ENCODE measurements at places on chromosomes 12 and 14.

DNA sequence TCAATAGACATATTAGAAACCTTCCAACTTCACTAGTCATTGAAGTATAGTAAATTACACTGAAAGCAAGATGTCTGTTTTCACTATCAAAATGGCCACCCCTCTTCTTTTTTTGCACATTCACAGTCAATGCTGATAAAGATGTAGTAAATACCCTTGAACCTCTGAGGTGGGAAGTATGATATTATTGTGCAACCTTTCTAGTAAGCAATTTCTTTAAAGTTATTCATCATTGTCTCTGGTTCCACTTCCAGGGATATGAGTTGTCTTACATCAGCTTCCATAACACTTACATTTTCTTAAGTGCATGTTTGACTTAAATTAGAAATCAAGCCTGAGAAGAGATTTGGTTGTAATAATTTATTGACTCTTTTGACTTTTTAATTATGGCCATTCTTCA is 453.9 kb upstream of the MGAT4C start:
- DNase-seq: no peak

DNA sequence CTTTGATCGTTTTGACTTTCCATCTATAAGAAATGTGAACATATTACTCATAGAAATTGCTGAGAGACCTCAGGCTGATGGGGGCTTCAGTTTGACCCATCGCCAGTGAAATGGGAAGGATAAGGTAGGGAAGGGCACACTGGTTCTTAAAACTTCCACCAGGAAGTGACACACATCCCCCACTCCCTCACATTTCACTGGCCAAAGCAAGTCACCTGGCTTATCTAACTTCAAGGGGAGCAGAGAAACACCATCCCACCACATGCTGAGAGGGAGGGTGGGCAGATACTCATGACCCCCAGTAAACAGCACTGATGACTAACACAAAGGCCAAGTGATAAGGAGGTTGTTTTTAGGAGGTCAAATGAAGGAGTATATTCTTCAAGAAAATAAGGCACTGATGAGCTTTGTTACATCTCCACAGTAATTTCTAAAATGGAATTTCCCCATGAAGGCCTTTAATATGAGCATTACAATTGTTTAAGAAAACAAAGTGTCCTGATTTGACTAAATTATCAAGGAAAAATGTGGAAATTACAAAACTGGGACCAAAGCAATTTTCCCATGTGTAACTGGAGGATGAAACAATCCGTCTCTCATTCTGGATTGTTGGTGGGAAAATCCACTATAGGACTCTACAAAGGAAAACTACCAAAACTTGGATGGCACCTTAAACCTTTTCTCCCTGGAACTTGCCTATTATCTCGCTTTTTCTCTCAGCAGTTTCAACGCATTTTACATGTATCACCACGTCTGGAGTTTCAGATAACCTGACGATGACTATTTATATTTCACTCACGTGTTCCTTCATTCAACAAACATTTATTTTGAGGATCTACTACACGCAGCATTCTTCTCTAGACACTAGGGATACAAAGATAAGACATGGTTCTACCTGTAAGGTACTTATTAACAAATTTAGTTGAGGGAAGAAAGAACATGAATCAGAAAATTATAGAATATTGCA is 91.8 kb upstream of the EEA1 start:
- DNase-seq: no peak

DNA sequence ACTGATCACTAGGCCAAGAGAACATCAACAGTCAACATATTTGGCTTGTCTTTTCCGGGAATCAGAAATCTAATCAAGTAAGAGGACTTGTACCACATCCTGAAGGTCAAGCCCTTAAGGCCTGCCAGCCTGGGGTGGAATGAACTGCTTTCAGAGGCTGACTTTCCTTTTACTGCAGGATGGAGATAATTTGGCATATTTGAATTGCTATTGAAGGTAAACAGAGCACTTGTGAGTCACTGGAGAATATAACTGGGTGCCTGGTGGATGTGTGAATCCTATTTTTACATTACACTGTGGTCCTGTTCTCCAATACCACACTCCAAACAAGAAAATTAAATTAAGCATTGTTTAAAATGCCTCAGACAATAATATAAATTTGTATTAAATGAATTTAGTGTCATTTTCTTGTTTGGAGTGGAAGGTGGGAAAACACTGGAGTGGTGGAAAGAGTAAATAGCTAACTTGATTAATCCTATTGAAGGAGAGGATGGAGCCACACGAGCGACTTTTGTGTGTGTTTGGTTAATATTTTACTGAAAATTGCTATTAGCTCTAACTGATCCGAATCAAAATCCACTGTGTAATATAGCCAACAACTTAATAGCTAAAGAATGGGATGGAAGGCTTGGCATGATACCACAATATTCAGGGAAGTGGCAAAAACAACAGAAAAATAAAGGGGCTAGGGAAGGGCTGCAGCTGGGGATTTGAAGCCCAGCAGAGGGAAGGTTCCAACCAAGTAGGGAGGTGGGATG is 89.4 kb downstream of the OTX2 start:
- DNase-seq: no peak

DNA sequence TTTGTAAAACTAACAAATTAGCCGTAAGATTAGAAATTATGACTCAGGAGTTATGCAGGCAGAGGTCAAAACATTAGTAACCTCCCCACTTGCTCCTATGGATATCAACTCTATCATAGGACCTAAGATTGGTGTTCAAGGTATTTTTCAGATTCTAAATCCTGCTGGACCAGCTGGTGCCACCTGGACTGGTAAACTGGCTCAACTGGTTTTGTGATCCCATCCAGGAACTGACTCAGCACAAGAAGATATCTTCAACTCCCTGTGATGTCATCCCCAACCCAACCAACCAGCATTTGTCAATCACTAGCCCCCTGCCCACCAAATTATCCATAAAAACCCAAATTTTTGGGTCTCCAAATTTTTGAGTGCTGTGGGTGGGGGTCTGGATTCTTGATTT is 98.1 kb upstream of the OR4E1 start:
- DNase-seq: no peak

GRCh38 chr14:68159701-68160633 is 340.4 kb downstream of the RAD51B start:
- no peak for DNase-seq

DNA sequence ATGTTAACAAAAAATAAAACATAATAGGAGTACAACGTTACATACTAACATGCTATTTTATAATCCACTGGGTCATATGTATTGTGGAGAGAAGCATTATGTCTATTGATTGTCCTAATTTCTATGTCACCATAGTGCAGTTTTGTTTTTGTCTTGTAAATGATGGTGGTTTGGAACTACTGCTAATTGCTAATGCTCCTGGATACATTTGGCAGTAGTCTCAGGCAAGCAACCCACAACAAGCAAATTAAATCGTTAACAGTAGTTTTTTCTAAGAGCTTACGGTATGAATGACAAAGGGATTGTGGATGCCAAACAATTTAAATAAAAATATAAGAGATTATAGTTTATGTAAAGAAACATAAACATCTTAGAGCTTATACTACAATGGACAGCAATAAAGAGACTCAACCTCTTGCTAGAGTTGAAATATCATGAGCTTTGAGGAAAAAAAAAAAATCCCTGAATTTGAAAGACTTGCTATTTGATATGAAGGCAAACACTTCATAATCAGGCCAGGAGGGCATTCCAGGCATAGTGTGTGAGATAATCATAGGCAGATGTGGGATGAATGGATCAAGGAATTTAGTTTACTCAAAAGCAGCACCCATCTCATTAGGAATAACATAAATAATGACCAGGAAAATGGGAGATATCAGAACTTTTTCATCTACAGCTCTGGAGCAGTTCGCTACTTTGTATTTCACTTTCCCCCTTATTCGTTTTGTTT is 181.3 kb downstream of the CCDC59 start:
- no peak for DNase-seq

DNA sequence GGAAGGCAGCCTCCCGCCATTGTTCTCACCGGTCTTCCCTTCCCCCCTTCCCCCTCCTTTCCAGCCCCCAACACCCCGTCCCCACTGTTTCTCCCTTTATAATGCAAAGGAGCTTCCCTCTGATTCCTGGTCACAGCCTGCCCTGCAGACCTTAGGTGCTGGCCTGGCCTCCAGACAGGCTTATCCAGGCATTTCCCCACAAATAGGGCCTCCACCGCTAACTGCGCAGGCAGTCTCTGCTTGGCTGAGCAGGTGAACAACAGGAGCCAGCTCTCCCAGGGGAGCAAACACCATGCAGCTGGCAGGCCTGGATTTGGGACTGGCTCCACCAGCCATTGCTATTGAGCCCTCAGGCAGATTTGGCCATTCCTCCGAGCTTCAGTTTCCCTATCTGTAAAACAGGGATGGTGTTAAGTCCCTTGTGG is 46.0 kb downstream of the SMIM41 start:
- no peak for DNase-seq

DNA sequence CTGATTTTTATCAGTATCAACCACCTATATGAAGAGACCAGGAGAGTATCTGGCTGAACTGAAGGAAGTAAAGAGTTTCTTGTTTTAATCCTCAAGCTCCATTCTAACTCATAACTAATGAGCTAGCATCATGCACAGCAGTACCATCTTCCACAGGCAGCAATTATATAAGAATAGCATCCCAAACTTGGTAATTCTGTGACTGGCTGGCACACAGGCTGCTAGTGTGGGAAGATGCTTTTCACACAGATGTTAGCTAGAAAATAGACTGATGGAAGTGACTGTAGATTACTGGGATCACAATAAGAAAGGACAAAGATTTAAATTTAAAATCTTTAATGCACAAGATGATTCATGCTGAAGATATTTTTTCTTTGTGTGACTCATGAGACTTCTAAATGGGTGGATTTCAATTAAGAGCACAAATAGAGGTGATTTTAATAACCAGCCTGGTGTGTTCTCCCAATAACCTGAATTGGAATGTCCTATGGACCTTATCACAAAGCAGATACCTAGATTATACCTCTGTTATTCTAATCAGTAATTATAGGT is 417.7 kb upstream of the ATXN7L3B start:
- DNase-seq: no peak

- no peak for DNase-seq
Measured at GRCh38 chr14:24297190-24297964, 2.2 kb downstream of the DHRS1 start.

DNA sequence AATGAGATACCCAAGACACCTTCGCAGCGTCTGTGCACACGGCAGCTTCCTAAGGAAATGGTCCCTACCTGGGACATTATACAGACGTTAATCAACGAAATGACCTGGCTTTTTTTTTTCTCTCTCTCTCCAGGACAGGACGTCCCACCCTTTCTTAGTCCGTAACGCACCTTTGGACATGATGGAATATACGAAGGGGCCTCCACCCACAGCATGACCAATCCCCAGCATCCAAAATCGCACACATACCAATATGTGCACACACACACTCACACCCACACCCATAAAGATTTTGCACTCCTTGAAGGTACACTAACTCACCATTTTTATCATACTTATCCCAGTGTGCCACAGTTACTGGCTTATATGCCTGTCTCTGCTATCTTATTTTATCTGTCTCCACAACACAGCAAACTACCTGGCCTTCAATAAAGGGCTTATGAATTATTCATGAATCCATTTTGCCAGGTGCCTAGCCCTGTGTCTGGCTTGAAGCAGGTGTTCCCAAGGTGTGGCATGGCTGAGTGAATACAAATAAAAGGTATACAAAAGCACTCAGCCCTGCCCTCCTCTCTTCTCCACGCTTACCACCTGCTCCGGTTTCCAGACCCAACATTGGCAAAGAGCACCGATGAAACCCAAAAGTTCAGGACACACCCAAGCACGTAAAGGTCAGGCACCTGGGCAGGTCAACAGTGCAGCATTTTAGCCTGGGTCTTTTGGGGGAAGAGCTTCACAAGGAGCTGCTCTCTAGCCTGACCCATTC is 2.2 kb downstream of the SCNN1A start:
- no peak for DNase-seq

GRCh38 chr14:67982711-67983608 is 163.4 kb downstream of the RAD51B start:
- no peak for DNase-seq

DNA sequence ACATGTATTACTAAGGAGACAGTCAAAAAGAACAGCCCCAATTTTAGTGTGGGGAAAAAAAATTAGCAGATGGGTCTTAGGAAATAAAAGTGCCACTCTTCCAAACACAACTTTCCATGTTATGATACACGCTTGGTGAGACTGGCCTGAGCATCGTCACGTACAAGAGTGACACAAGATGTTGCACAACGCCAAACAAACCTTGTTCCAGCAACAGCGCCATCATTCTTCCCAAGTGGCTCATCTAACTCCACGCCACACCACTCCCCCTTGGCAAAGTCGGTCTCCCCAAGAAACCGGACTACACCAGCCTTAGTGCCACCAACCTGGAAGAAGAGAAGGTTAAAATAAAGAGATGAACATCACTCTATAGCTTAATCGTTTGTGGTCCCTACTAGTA is 58.7 kb downstream of the CLIP1 start:
- DNase-seq: no peak

- no peak for DNase-seq
Measured at GRCh38 chr12:63420206-63420644, 248.1 kb downstream of the DPY19L2 start.

- DNase-seq: no peak
Measured at GRCh38 chr12:38838056-38838850, 67.1 kb downstream of the CPNE8 start.

DNA sequence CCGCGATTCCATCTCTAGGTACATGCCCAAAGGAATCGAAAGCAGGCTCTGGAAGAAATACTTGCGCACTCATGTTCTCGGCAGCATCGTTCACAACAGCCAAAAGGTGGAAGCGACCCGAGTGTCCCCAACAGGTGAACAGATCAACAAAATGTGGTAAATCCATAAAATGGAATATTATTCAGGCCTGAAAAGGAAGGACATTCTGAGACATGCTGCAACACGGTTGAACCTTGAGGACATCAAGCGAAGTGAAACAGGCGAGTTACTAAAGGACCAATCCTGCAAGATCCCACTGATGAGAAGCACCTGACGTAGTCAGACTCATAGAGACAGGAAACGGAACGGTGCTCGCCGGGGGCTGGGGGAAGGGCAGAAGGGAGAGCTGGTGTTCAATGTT is 17.5 kb upstream of the DIO3 start:
- DNase-seq: no peak

- DNase-seq: no peak
Measured at GRCh38 chr12:124772289-124773170, 91.1 kb downstream of the SCARB1 start.

DNA sequence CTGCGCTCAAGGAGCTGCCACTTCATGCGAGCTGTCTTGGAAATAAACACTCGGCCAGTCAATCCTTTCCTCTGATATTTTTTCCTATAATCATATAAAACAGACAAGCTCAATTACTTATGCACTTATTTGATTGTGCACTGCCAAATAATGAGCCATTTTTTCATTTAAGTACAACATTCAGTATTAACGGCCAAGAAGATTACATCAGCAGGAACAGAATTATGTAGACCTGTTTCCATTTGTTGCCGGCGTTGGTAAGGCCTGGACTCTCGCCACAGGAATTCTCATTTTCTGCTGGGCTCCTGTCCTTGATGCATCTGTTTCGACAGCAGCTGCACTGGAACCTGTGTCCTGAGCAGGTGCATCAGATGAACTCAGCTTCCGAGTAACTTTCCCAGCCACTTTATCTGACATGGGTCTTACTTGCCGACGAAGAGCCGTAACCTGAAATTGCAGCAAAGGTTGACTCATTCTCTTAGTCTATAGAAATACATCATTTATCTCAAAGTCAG is 110.2 kb downstream of the KIF21A start:
- DNase-seq: no peak
